ENCODE measurements at places on chromosomes 5 and 9.

GRCh38 chr5:40308867-40309266 is 370.8 kb upstream of the PTGER4 start:
- DNase-seq: no peak

DNA sequence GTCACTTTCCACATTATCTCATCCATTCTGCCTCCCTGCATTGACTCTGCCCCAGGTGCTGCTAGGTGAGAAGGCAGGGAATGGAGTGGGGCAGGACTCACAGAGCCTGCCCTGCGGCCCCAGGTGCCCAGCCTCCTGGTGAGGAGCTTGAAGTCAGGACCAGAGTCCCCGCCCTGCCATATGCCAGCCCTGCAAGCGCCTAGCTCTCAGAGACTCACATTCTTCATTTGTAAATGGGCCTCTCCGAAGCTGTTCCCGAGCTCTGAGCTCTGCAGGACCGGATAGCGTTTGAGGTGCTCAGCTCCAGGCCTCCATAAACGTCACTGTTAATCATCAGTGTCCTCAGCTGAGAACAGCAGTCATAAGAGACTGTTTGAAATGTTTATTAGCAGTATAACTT is 75.1 kb upstream of the STXBP1 start:
- DNase-seq: no peak

- peak; percentile 49 for DNase-seq
These were observed 45.3 kb downstream of the FBXW11 start for GRCh38 chr5:171961117-171961516.

- DNase-seq: peak; percentile 70
These were observed 535.6 kb upstream of the MEF2C start for GRCh38 chr5:89418407-89419085.

DNA sequence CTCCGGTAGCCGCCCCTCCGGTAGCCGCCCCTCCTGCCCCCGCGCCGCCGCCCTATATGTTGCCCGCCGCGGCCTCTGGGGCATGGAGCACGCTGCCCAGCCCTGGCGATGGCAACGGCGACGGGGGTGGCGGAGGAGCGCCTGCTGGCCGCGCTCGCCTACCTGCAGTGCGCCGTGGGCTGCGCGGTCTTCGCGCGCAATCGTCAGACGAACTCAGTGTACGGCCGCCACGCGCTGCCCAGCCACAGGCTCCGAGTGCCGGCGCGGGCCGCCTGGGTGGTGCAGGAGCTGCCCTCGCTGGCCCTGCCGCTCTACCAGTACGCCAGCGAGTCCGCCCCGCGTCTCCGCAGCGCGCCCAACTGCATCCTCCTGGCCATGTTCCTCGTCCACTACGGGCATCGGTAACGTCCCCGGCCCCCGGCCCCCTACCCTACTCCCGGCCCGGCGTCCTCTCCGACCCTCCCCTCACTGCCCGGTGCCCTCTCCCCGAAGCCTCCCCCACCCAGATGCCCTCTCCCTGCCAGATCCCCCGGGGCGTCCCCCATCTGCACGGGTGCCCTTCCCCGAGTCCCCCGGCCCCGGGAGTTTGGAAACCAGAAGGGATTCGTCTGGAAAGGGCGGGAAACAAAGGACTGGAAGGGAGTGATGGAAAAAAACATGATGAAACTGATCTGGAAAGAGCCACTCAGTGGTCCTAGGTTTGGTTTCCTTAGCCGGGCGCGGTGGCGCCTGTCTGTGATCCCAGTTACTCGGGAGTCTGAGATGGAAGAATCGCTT is 417 bp downstream of the SRD5A1 start:
- DNase-seq: peak; percentile 32

GRCh38 chr5:164094291-164094690 is 588.9 kb downstream of the MAT2B start:
- DNase-seq: no peak

DNA sequence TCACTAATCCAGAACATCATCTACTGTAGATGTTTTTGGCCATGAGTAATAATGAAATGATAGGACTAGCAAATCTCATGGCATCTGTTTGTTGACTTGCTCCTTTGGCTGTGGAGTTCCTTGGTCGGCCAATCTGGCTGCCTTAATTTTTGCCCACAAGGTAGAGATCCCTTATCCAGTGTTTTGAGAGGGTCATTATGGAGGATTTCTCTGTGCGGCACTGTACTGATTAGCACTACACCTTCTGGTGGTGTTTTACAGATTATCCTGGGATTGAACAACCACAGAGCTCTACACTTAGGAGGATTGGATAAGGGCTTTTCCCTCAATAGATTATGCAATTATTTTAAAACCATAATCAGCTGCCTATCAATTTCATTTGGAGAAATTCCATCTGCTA is 3.2 kb upstream of the ENHO start:
- no peak for DNase-seq

DNA sequence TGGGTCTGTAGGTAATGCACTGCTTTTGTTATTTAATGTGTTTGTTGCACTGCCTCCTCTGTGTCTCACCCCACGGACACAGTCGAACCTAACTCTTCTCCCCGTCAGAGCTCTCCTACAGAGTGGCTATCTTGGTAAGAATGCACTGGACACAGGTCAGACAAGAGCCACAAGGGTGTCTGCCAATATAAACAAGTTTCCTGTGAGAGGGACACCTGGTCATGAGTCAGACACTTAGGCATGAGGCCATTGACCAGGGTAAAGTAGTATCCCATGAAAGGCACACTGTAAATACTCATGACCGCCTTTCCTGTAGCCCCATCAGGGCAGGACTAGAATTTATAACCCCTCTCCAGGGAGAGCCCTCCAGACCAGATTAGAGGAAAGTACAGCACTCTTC is 115.5 kb downstream of the SLC12A2 start:
- no peak for DNase-seq

DNA sequence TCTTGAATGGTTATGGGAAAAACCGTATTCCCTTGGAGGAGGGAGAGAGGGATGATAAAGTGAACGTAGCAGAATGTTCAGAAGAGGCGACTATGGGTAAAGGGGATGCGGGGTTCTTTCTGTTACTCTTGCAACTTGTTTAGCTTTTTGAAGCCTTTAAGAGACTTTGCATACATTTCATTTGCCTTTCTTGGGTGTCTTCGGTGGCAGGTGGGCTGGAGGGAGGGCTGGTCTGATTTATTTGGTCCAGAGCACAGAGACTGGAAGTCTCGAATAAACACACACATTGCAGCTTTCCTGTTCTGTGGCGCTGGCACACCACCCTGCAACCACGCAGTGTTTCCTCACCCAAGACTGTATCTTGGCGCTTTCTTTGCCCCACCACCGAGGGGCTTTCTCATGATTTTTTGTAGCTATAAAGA is 23.2 kb downstream of the TTF1 start:
- peak; percentile 33 for DNase-seq

DNA sequence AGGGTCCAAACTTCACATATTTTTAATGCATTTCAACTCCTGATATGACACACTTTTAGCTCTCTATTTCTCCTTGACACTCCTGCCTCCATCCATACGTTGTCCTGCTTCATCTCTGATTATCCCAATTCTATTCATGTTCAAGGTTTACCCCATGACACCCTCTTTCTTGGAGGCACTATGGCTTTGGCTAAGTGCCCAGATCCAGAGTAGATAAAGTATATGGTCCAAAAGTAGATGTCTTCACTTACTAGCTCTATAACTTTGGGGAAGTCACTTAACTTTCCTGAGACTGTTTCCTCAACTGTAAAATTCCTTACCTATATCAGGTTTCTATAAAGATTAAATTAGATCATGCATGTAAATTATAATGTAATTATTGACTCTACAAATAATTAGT is 36.1 kb downstream of the SLC22A5 start:
- peak; percentile 53 for DNase-seq

GRCh38 chr5:147733075-147733474 is 49.5 kb downstream of the JAKMIP2 start:
- no peak for DNase-seq

DNA sequence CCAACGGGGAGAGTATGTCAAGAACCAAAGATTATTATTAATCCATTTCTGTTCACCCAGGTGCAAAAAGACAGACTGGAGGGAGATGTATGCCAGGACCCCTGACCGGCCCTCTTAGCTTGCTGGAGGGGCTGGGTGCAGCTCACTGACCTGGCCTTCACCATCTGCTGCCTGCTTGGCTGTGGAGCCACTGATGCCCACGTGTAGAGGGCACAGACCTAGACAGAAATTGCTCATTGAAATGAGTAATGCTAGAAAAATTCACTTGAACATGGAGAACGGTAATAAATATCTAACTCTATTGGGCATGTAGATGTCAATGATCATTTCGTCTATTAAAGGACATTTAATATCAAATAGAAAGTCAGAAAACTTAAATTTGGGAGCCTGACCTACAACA is 58.8 kb upstream of the ERCC6L2 start:
- no peak for DNase-seq

DNA sequence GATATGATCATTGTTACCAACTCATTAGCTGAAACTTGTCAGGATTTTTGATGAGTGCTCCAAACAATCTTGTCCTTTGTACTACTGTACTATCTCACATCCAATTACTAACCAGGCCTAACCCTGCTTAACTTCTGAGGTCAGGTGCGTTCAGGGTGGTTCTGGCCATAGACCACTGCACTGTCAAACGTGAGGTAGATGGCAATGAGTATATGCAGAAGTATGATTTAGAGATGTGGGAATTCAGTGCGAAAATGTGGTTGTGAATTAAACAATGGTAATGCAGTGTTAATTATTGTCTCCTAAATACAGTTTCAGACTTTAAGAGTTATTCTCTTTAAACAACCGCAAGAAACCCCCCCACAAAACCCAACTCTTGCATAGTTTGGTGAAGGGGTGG is 86.5 kb downstream of the ANKRD55 start:
- no peak for DNase-seq

DNA sequence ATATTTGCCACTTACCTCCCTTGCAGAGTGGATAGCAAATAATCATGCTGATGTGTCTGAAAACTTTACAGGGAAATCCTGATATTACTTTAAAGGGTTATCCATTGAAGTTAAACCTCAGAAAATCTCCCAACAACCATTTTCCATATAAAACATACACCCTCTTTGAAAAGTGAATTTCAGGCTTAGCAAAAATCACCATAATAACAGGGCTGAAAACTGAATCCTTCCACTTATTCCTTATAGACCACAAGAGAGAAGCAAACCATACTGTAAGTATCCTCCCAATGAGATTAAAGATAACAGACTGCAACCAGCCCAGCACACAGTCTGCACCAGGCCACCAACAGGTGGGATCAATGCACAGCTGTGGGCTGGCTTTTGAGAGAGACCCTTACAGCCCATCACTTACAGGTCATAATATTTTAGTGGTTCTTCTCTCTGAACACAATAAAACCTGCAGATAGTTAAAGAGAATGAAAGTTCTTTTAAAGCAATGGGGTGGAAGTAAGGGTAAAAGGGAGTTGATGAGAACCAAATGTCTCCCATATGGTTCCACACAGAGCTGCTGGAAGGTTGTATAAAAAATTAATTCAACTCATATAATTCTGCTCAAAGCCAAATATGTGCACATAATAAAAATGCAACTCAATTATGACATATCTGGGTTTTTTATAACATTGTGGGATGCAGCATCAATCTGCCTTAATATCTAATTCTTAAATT is 376.2 kb upstream of the GRAMD2B start:
- no peak for DNase-seq

DNA sequence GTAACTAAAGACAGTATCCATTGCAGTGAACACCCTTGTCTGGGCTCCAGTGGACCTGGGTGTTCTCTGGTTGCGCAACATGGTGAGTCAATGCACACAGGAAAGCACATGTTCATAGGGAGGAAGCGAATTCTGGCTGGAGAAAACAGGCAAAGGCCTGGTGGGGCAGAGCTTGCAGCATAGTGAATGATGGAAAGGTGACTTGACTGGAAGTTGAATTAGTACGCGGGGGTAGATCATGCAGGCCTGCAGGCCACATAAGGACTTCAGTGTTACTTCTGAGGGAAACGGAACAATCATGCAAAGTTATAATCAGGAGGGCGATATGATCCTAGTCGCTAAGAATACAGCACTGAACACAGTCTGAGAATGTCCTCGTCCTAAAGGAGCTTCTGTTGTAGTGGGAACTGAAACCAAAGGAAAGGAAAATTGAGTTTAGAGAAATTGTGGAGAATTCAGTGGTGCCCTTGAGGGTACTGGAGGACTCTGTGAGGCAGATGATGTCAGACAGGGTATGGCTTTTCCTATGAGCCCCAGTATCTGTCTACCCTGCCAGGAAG is 71.9 kb upstream of the RANBP3L start:
- DNase-seq: peak; percentile 68

- DNase-seq: peak; percentile 14
These were observed 31.7 kb upstream of the TRIM14 start for GRCh38 chr9:98150721-98151120.

DNA sequence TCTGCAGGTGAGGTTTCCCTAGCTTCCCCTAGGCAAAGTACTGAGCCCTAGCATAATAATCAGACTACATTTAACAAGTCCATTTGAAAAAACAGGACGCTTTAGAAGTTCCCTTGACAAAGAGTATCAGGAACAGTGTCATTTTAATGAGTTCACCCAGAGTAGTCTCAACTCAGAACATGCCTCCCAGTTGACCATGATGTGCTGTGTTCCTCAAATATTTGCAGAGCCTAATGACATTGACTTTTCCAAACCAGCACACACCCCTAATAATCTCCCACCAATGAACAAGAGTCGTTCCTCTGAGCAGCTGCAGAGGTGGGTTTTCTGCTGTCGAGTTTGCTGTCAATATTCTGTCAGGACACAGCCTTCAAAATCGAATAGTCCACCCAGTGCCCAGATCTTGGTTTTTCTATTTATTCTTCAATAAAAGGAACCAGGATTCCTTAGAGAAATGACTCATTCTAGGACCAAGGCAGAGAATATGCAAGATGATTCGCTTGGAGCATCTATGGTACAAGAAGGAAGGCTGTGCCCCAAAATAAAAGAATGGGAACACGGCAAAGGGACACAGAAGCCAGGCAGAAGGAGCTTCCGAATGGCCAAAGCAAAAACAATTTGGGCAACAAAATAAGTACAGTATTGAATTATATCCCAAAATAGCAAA is 57.6 kb downstream of the OTULIN start:
- DNase-seq: no peak

DNA sequence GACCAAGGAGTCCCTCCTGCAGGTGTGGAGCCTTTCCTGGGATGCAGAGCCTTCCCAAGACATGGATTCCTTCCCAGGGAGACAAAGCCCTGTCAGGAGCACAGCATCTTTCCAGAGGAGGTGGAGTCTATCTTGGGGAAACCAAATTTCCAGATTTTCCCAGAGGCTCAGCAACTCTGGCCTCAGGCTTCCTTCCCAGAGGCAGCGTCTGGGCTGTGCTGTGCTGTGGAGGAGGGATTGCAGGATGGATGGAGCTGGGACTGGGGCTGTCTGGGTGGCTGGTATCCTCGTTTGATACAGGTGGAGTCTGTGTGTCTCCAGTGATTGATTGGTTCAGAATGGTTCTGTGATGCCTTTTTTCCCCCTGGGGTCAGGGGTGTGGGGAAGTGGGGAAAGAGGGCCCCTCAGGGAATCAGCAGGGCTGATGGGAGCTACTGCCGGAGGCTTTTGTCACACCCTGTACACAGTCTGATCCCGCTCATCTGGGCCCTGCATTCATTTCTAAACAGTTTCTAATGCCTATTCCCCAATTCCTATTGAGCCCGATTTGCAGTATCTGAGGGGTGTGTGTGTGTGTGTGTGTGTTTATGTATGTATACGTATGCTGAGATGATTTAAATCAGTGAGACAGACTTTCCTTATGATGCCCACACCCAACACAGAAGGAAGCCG is 16.0 kb downstream of the OR13J1 start:
- DNase-seq: no peak

GRCh38 chr5:108093186-108093585 is 288.7 kb downstream of the FBXL17 start:
- peak; percentile 63 for DNase-seq

- DNase-seq: no peak
These were observed 143.2 kb upstream of the VLDLR start for GRCh38 chr9:2478421-2478820.
